ENCODE measurements at places on chromosomes 12 and 14. TPM values are rescaled to one million over a fixed set of nuclear protein-coding genes. Genes with fewer than 3 reads are reported as not detected.
A peak's percentile ranks its signal among the peaks of the same experiment; 100 is the strongest.

- no peaks in the 10 kb centered on the region for H3K4me1 ChIP-seq
- no peaks in the 10 kb centered on the region for H3K27me3 ChIP-seq
- no peaks in the 10 kb centered on the region for H3K36me3 ChIP-seq
- H3K4me3 ChIP-seq: no peak overlapping the region
These were observed 22.3 kb upstream of the DIO2 start for GRCh38 chr14:80233470-80234089.

GRCh38 chr14:29906256-29906870 is 21.3 kb downstream of the PRKD1 start:
- no peak for DNase-seq
- H3K4me1 ChIP-seq: no peaks in the 10 kb centered on the region
- no peak overlapping the region for H3K27ac ChIP-seq
- H3K27me3 ChIP-seq: no peaks in the 10 kb centered on the region
- no peaks in the 10 kb centered on the region for H3K36me3 ChIP-seq

- no peak for DNase-seq
- H3K27ac ChIP-seq: no peak overlapping the region
- no peaks in the 10 kb centered on the region for H3K27me3 ChIP-seq
- no peaks in the 10 kb centered on the region for H3K36me3 ChIP-seq
- no peaks in the 10 kb centered on the region for H3K4me1 ChIP-seq
These were observed 163.2 kb downstream of the PAH start for GRCh38 chr12:102753802-102754201.

DNA sequence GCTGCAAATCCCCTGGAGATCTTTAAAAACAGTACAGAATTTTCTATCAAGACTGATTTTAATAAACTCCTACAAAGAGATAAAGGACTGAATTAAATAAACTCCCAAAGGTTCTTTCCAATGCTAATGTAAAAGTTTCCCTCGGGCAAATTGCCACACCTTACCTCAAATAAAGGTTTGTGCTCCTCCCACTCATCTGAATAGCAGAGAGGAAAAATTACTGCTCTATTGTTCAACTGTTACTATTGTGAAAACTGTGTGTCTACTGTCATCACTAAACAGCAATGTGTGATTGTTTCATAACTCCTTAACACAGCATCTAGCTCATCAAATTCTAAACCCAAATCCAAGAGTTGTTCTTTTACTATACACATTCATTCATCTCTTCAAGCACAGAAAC is 3.2 kb downstream of the SPTLC2 start:
- peak overlapping the region; percentile 52 for H3K27ac ChIP-seq
- H3K27me3 ChIP-seq: no peaks in the 10 kb centered on the region
- DNase-seq: no peak
- H3K4me1 ChIP-seq: peaks cover 37% of the 10 kb centered on the region
- H3K36me3 ChIP-seq: no peaks in the 10 kb centered on the region

Gene PGF
- 0.47 TPM for total RNA-seq

Gene DEGS2
- total RNA-seq: 5.8 TPM

- H3K27ac ChIP-seq: no peak overlapping the region
- no peak for DNase-seq
- H3K27me3 ChIP-seq: no peaks in the 10 kb centered on the region
- H3K36me3 ChIP-seq: no peaks in the 10 kb centered on the region
- H3K4me1 ChIP-seq: peaks cover 18% of the 10 kb centered on the region
These were observed 190.2 kb upstream of the BTG1 start for GRCh38 chr12:92335831-92336230.

Gene KERA
- not detected for total RNA-seq
